ENCODE measurements at places on chromosomes 6 and 20. TPM values are rescaled to one million over a fixed set of nuclear protein-coding genes. Genes with fewer than 3 reads are reported as not detected.

- DNase-seq, result no peak
These were observed 508.2 kb upstream of the JAG1 start for GRCh38 chr20:11181966-11182365.

The NKX2-4 gene
- not detected for total RNA-seq

GRCh38 chr6:148857798-148858390, 111.1 kb downstream of the UST start:
- no peak for DNase-seq

DNA sequence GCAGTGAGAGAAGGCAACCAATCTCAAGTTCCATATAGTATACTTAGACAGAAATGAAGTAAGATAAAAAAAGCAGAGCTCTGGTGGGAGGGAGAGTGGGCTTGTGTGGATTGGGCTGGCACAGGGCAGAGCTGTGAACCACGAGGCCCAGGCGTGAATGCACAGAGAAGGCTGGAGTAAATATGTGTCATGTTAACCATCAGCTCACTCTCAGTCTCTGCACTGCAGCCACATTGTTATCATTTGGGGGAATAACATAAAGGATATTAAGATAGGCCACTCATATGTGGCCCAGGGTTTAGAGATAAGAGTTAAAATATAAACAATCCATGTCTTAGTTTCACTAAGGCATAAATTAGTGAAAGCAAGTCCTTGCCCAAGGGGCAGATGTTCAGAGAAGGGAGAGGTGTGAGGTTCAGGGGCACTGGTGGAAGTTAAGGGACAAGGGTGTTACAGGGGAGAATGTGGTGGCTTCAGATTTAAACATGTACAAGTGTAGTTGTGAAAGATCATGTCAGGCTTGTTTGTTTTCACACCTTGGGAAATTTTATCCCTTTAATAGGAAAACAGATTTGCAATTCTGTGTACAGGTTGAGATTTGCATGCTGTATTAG, 14.4 kb downstream of the GMPR start:
- DNase-seq, result no peak

The NDRG3 gene
- 28.5 TPM for total RNA-seq

Measured in sigmoid colon (tissue), 7 donors.